ENCODE measurements at places on chromosomes 3 and 15.

- no peak for DNase-seq
Measured at GRCh38 chr3:112974894-112975293, at the start of gene CD200R1. Gene CD200R1 (minus strand): TSS chr3:112975103. CDS start chr3:112974857, 246 bp downstream.

DNA sequence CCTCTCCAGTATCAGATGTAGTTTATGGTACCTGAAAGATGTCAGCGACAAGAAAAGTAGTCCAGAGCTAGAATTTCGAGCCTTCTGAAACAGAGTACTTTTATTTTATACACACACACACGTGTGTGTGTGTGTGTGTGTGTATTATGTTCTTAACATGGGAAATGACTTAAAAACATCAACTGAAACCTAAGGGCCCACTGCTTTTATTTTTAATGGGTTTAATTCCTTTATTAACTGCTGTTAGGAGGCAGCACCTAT is 1.9 kb downstream of the TCF12 start:
- no peak for DNase-seq

DNA sequence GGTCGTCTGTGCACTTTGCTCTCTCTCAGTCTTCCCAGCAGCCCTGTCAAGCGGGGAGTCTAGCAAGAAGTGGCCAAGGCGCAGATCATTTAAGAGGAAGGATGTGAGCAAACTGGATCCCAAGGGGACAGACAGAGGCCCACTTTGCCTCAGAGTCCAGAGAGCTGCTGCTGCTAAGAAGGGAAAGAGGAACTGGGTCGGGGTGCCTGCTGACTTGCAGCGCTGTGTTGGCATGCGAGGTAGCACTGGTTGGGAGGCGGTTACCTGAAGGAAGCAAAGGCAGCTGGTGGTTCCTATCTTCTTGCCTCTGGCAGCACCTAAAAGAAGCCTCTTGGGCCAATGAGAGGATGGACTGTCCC is 28.1 kb downstream of the SMAD3 start:
- DNase-seq, result no peak

GRCh38 chr3:187978433-187979011 is 175.4 kb upstream of the LPP start:
- DNase-seq, result no peak

GRCh38 chr15:62766599-62766998 is 275.9 kb upstream of the TPM1 start:
- no peak for DNase-seq

DNA sequence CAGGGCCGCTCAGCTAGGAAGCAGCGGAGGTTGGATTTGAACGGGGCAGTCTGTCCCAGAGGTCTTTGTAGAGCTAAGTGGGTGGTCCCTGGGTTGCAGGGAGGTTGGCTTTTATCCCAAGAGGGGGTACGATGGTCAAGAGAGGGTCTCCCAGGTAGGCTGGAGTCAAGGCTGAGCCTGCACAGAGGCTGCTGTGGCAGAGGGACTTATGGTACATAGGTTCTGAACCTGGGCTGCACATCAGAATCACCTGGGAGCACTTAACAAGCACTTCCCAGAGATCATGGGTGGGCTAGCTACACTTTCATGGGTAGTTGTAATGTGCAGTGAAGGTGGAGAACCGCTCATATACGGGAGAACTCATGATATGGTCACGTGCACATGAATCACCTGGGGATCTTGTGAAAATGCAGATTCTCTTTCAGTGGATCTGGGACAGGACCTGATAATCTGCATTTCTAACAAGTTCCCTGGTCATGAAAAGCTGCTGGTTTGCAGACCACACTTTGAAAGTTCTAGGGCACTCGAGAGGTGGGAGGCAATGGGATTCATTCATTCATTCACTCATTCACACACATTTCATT is 2.9 kb upstream of the RASGRF1 start:
- DNase-seq, result no peak

GRCh38 chr3:62233065-62233464 is 140.3 kb downstream of the FEZF2 start:
- no peak for DNase-seq

DNA sequence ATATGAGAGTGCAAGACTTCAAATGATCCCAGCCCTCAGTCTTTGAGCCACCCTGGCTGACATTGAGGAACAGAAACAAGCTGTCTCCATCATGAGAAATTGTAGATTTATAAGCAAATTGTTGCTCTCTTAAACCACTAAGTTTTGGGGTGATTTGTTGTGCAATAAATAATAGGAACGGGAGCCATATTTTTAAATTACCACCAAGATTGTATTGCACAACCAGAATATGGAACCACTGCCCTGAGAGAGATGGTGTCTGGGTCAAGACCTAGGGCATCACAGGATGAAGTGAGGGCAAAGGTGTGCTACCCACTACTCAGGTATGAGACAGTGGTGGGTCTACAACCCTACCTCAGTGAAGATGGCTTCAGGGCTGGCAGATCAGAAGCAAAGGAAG is 2.3 kb upstream of the CFAP92 start:
- DNase-seq, result no peak

GRCh38 chr15:51726302-51727073 is 11.0 kb downstream of the LYSMD2 start:
- DNase-seq, result no peak

- no peak for DNase-seq
Measured at GRCh38 chr15:51144021-51144532, 49.4 kb upstream of the TNFAIP8L3 start.

DNA sequence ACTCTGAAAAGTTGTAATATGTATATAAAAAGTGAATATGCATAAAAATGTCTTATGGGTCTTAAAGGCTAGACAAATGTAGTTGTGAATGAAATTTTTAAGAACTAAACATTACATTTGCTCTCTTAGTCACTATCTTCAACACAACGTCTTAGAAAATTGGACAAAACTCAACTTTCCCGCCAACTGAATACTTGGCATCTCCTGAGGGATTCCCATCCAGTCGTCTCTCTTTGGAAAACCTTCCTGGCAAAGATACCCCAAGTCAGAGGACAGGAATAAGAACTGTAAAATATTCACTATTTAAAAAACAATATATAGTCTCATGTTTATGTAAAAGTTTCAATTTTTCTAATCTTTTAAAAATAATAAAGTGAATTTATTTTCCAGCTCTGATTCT is 354.8 kb downstream of the GRM7 start:
- no peak for DNase-seq

GRCh38 chr3:175670557-175670956 is 811.4 kb downstream of the NAALADL2 start:
- no peak for DNase-seq

- no peak for DNase-seq
Measured at GRCh38 chr3:64668582-64669510, 19.0 kb downstream of the ADAMTS9 start.

GRCh38 chr3:14576163-14576562 is 36.0 kb upstream of the GRIP2 start:
- no peak for DNase-seq

GRCh38 chr3:9097495-9097894 is 134.2 kb upstream of the RAD18 start:
- DNase-seq, result no peak

DNA sequence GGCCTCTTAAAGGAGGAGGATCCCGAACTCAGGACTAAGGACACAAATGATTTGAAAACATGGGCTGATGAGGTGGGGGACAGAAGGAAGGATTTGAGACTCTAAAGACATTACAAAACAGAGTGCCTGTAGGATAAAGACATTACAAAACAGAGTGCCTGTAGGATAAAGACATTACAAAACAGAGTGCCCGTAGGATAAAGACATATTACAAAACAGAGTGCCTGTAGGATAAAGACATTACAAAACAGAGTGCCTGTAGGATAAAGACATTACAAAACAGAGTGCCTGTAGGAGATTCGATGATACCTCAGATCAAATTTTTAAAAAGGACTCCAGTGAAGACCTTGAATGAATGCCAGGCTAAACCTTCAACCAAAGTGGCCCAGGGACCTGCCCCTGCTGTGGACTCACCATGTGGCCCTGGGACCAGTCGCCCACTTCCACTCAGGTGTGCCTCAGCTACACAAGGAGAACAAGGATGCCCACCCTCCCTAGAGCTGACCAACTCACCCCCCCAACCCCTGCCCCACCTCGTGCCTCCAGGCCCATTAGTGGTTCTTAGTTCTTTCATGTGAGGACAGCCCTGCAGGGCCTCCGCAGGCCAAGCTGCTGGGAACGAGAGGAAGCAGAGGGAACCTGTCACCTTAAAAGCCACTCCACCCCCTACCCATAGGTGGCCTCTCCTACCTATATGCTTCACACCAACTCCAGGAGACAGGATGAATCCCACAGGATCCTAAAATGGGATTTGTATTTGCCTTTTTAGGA is 59.8 kb downstream of the SH3BP5 start:
- no peak for DNase-seq

DNA sequence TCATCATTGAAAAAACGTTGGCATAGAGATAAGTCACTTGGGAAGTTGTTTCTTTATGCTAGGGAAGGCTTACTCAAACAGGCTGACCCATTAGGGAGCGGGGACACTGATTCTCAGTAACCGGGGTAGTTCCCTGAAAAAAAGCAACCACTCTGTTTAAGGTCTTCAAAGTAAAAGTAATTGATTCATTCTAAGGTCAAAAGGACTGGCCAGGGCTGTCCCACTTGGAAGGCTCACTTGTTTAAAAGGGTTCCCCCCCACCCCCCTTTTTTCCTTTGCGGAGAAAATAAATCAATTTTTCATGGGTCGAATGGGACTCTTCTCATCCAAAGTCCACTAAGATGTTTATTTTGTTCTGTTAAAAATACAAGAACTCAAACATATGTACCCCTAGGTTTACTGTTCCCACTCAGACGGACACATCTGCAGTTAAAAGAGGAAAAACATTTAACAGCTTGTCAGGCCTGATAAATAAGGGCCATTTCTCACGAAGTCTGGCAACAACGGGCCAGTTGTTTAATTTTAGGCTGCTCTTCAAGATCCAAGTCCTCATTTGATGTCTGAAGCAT is 53.0 kb downstream of the ARHGEF3 start:
- DNase-seq, result no peak

GRCh38 chr3:113606539-113607218 is 74.3 kb downstream of the SIDT1 start:
- DNase-seq, result no peak

DNA sequence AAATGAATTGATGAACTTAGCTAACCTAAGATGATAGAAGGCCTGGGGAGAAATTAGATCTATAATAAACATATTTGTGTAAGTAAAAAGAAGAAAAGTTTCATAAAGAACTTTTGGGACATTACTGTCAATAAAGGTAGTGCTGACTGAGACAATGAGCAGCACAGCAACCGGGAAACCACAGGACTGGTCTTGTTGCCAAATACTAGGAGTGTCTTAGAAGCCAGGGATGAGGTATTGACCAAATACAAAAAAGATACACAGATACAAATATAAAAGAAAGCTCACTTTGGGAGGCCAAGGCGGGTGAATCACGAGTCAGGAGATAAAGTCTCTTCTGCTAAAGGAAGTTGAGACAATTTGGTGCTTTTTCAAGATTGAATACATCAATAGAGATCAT is 362.4 kb upstream of the ZNF385D start:
- DNase-seq, result no peak

GRCh38 chr3:4394048-4394447 is 73.0 kb downstream of the SUMF1 start:
- no peak for DNase-seq

- no peak for DNase-seq
Measured at GRCh38 chr3:122295266-122296062, 29.6 kb upstream of the CSTA start.

DNA sequence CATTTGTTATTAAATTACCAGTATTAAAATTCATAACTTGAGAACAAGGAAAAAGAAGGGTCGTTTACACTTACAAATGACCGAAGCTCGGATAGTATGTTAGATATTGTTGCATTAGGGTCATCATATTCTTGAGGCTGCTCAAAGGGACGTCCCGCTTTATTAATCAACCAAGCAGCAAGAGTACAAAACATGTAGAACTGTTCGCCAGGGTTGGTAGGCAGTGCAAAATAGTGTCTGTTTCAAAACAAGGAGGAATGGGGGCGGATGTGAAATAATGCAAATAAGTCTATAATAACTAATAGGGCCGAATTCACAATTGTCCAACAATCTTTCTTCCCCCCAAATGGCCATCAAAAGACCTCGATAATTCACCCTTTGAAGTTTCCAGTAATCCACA is 2.9 kb downstream of the IFT57 start:
- no peak for DNase-seq

DNA sequence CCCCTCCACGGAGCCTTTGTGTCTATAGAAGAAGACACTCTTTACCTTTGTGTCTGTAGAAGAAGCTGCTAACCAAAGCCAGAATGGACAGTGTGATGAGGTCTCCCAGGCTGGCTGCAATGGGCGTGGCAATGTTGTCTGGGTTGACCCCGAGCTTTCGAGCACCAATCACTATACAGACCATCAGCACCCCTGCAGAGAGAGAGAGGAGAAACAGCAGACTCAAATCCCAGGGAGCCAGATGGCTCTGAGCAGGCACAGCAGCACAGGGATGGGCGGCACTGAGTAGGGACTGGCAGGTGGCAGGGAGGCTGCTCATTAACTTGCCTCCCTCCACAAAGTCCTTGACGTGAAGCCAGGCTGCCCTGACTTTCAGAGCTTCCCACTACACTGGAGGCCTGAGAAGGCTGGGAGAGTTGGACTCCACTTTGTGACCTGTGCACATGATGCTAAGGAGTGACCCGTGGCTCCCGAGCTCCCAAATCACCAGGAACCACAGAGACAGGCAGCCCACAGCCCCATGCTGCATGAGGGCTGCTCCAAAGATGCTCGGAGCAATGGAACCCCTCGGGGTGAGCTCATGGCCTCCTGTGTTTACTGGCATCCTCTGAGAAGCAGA is 53.9 kb downstream of the ROPN1B start:
- DNase-seq, result no peak

GRCh38 chr3:122519693-122520092 is 5.0 kb upstream of the KPNA1 start:
- DNase-seq, result no peak

DNA sequence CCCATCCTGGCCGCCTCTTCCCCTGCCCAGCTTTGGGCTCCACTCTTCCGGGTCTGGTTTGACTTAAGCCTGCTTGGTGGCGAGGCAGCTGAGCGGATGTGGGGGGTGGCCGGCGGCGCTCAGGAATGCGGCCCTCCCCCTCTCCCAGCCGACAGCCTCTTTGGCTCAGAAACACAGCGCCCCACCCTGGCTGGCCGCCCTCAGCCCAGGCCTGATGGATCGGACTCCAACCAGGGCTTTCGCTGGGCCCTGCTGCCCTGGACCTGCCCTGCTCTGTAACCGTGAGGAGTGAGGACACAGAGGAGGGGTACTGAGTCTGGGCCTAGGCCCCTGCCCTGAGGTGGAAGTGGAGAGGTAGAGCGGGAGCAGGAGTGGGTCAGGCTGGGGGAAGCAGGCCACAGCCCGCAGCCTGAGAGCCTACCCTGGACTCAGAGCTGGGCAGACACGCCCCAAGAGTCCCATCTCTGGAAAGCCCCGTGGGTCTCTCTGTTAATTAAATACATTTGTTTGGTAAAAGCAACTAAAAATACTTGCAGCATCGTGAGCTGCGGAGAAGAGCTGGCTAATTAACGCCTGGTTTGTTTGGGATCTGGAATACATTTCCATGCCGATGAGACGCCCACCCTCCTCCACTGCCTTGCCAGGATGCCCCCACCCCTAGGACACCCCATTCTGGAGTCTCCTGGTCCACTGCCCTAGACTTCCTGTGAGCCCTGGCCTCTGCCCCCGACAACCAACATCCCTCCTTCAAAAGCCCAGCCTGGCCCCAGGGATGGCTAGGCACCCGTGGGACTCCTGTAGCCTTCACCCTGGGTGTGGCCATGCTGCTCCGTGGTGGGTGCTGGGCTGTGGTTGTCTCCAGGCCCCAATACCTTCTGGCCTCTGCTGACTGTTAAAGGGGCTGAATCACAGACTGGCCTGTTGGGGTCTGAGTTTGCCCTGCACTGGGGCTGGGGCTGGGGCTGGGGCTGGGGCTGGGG is 19.6 kb downstream of the PLXNA1 start:
- DNase-seq, result no peak

- DNase-seq, result no peak
Measured at GRCh38 chr3:163364717-163365116, 1713.6 kb downstream of the SI start.

- no peak for DNase-seq
Measured at GRCh38 chr15:89997079-89997478, 4.0 kb upstream of the ZNF710 start.

Data from activated gamma-delta T cell (primary cell).